Psoas muscle (tissue), 8 donors: ENCODE measurements at places on chromosomes 13 and 19.

GRCh38 chr19:2561221-2561620, 85.3 kb downstream of the GADD45B start:
- H3K27ac ChIP-seq: no peak overlapping the region
- no peaks in the 10 kb centered on the region for H3K27me3 ChIP-seq
- H3K4me1 ChIP-seq: no peaks in the 10 kb centered on the region
- DNase-seq: no peak

DNA sequence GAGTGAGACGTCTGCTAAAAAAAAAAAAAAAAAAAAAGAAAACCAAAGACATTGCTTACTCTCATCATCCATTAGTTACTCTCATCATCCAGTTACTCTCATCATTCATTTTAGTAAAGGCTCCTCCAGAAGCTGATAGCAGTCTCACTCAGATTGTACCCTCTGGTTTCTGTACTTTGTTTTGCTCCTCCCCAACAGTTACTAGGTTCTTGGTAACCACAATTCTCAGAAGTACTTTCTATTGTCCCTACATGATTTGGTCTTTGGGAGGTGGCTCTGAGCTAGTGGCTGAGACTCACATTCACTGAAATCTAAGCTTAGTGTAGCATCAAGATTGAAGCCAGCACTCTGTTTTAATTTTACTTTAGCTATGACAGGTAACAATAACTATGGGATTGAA, 14.3 kb downstream of the ERICH4 start:
- H3K4me3 ChIP-seq: no peak overlapping the region
- no peak overlapping the region for H3K27ac ChIP-seq
- H3K4me1 ChIP-seq: no peaks in the 10 kb centered on the region
- DNase-seq: no peak

- no peaks in the 10 kb centered on the region for H3K4me1 ChIP-seq
- peak overlapping the region; percentile 30 for H3K27ac ChIP-seq
- no peaks in the 10 kb centered on the region for H3K36me3 ChIP-seq
- peak; percentile 70 for DNase-seq
These were observed 17.6 kb downstream of the NOVA2 start for GRCh38 chr19:45955905-45956608.

DNA sequence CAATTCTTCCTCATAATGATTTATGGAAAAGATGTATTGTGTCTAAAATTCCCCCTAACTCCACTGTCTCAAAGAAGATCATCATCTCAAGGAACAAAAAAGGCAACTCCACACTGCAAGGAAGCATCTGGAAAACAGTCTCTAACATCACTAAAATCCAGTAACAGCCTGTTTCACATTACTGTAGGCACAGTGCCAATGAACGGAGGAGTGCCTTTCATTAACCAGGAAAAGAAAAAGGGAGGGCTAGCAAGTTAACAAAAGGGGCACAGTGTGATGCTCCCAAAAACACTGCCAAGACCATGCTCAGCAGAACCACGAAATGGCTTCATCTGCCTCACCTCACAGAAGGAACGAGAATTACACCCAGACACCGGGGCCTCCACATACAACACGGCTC, 8.5 kb downstream of the TMTC4 start:
- H3K4me1 ChIP-seq: no peaks in the 10 kb centered on the region
- no peak overlapping the region for H3K27ac ChIP-seq
- no peaks in the 10 kb centered on the region for H3K36me3 ChIP-seq

DNA sequence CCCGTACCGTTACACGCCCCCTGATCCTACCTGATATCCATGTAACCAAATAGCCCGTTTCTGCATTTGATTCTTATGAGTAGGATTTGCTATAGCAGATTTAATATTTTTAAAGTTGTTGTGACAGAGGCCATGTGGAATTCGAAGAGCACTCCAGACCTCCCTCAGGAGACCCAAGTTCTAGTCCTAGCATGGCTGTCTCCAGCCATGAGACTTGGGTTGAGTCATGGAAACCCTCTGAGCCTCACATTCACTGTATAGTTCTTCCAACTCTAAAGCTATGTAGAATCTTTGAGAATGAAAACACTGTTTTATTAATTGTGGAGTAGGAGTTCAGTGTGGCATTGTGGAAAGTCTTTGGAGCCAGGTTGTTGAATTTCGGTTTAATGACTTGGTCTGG, 8.0 kb upstream of the GPR183 start:
- H3K27me3 ChIP-seq: no peaks in the 10 kb centered on the region
- no peak for DNase-seq
- no peak overlapping the region for H3K27ac ChIP-seq
- H3K4me1 ChIP-seq: peaks cover 24% of the 10 kb centered on the region
- H3K36me3 ChIP-seq: peaks cover 25% of the 10 kb centered on the region
- H3K4me3 ChIP-seq: no peak overlapping the region

DNA sequence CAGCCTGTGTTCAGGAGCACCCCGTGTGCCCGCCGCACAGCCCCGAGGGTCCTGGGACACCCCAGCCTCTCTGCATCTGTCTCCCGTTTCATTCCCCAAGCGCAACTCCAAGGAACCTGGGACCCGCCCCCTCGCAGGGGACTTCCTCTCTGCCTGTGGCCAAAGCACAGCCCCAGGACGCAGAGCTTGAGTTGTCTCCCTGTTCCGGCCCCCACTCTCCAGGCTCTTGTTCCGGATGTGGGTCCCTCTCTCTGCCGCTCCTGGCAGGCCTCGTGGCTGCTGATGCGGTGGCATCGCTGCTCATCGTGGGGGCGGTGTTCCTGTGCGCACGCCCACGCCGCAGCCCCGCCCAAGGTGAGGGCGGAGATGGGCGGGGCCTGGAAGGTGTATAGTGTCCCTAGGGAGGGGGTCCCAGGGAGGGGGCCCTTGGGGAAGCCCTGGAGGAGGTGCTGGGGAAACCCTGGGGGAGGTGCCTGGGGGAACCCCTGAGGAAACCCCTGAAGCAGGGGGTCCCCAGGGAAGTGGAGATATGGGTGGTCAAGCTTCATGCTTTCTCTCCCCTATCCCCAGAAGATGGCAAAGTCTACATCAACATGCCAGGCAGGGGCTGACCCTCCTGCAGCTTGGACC, 1.3 kb downstream of the HCST start:
- peaks cover 2% of the 10 kb centered on the region for H3K27me3 ChIP-seq
- peak overlapping the region; percentile 30 for H3K4me3 ChIP-seq
- H3K4me1 ChIP-seq: peaks cover 1% of the 10 kb centered on the region

DNA sequence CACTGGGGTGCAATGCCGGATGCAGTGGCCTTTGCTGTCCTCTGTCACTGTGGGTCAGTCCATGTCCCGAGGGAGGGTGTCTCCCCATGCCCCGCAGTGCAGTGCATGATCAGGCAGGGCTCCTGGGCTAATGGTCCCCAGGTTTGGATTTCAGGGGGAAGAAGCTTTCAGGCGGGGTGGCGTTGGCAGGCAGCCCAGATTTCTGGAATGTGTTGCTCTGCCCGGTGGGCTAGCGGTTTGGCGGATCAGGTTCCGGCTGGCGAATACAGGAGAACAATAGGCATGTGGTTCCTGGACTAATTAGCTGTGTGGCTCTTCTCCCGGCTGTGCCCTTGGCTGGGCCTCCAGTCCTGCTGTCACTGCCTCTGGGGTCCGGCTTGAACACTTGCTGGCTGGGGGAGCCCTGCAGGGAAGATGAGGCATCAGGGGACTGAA, 141.3 kb downstream of the FGF9 start:
- H3K4me1 ChIP-seq: no peaks in the 10 kb centered on the region
- no peak overlapping the region for H3K4me3 ChIP-seq
- no peak overlapping the region for H3K27ac ChIP-seq
- no peaks in the 10 kb centered on the region for H3K36me3 ChIP-seq
- no peaks in the 10 kb centered on the region for H3K27me3 ChIP-seq

DNA sequence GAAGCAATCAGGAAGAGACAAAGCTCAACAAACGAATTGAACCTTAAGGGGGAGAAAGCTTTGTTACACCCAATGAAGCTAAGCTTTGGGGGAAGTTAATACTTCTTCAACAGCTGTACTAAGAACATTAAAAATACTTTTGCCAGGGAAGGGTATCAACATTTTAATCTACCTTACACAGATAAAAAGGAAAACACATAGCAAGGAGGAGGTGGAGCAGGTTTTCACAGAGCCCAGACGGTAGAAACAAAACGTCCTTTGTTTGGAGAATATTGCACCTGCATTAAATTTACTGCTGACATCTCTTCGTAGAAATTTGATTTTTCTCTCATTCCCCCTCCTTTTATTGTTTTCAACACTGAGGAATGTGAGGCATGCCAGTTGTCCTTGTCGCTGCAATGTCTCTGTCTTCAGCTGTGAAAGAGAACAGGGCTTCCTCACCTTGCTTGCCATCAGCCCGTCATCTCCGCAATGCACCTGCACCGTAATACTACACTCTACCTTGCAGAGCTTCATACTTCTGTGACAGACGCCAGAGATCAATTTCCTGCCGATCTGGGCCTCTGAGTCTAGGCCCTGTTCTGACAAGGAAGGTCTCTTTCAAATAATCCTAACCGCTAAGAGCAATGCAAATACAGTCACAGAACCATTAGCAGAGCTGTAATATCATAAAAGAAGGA, 270.8 kb downstream of the SPRY2 start:
- no peak overlapping the region for H3K27ac ChIP-seq
- H3K27me3 ChIP-seq: no peaks in the 10 kb centered on the region
- H3K4me1 ChIP-seq: no peaks in the 10 kb centered on the region
- H3K36me3 ChIP-seq: no peaks in the 10 kb centered on the region
- H3K4me3 ChIP-seq: no peak overlapping the region
- DNase-seq: no peak
